ENCODE measurements at places on chromosomes 7 and 10.

DNA sequence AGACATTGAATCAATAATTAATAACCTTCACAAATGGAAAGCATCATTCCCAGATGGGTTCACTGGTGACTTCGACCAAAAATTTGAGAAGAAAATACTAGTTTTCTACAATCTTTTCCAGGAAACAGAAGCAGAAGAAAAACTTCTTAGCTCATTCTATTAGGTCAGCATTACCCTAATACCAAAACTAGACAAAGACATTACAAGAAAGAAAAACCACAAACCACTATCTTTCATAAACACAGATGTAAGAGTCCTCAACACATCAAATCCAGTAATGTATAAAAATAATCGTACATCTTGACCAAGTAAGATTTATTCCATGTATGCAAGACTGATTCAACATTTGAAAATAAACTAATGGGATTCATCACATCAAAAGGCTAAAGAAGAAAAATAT, 64.0 kb upstream of the CDK1 start:
- DNase-seq, result no peak

DNA sequence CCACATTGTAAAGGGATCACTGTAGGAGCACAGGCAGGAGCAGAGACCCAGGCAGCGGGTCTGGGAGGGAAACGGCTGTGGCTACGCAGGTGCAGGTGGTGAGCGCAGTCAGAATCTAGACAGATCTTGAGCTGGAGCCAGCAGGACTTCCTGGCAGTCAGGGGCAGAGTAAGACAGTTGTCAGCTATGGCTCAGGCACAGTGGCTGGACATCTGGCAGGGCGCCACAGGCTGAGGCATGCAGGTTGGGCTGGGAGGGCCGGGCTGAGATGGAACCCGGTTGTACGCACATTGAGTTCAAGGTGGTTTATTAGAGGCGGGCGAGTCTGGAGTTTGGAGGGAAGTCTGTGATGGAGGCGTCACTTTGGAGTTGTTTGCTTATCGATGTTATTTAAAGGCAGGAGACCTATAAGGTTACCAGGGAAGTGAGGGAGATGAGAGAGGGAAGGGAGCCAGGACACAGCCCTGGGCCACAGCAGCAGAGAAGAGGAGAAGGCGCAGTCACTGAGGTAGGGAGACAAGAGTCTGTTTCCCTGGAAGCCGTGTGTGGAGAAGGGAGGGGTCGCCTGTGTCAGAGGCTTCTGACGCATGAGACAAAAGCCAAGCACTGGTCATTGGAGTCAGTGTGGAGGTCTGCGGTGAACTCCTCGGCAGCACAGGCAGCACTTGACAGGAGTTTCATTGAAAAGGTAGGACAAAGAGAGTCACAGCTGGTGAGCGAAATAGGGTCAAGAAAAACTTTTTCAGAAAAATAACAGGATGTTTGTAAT, 73.8 kb downstream of the LANCL2 start:
- peak; percentile 82 for DNase-seq

GRCh38 chr10:17923728-17924127, 28.0 kb upstream of the SLC39A12 start:
- no peak for DNase-seq

DNA sequence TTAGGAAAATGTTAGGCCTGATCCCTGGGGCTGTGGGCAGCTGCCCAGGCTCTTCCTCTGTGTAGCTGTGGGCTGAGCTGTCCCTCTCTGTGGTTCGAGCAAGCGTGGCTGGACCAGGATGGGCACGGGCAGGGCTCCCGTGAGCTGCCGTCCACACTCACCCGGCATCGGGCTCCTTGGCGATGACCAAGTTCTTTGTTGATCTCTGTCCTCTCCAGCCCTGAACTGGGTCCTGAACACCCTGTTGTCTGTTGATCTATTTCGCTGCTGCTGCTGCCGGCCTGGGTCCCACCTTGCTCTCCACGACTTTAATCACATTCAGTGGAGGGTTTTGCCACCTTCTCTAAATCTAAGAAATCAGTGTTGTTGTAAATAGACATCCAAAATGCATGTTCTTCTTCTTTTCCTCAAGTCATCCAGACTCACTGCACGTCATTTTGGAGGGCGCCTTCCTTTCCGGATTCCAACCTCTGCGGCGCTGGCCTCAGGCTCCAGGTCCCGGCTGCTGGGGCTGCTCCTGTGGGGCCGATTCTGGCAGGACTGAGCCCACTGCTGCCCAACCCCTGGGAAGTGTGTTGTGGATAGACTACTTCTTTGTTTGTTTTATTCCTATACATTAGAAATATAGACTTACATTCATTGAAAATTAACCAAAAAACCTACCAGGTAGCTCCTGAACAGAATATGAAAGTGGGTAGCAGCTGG, 100.6 kb downstream of the DYNC2I1 start:
- DNase-seq, result no peak

DNA sequence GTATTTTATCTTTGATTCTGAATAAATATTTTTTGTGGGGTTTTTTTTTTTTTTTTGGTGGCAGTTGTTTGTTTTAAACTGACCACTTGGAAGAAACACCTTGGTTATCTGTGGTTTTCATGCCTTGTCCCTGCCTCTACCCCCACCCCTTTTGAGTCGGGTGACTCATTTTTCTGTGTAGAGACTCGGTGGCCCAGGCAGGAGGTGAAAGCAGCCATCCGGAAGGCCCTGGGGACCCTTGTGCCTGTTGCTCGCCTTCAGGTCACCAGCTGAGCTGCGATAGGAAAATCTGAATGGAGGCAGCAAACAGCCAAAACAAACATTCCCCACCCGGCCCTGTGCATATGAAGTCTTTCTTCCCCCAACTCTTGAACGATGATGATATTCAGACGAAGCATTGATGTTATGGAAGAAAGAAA, 22.8 kb downstream of the CYP17A1 start:
- no peak for DNase-seq

DNA sequence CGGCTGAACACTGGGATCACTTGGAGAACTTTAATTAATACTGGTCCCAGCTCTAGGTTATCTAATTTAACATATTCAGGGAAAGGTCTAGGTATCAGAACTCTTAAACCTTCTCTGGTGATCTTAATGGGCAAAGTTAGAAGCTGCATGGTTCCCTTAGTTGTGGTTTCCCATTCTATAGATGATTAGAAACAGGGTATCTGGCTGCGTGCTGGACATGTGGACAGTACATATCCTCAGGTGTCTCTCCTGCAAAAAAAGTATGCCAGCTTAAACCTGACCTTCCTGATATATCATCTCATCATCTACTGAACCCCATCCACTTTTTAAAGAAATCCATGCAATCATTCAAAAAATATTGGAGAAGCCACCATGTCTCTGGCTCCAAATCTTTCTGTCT, 284.5 kb upstream of the DKK1 start:
- DNase-seq, result no peak

Data from DND-41 (cell line).